ENCODE measurements at places on chromosomes 7 and 10.

GRCh38 chr10:20302033-20302432 is 485.8 kb downstream of the PLXDC2 start:
- DNase-seq = no peak

GRCh38 chr7:100567751-100568175 is 5.9 kb downstream of the SAP25 start:
- DNase-seq = no peak

DNA sequence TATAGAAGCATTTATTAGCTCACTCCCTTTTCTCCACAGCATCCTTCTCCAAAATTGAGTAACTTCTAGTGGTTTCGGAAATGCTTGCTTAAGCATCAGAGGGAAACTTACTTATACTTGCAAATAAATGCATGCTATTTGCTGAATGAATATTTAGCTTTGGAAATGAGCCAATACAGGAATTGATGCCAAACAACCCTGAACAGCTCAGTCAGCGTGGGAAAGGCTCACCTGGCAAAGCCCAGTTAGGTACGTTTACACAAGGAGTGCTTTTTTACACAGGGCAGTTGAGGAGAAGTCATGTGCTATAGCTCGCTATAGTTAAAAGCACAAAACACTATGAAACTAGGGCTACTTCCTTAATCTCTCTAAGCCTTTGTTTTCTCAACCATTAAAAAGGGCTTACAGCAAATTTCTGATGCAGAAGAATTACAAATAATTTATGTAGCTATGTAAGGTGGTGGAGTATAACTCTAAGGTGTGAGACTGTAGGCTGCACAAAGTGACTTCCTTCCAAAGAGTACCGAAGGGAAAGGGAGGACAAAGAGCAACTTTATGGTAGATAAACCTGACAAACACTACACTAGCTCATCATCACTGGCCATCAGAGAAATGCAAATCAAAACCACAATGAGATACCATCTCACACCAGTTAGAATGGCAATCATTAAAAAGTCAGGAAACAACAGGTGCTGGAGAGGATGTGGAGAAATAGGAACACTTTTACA is 498.2 kb downstream of the PHTF2 start:
- no peak for DNase-seq

- DNase-seq = no peak
Measured at GRCh38 chr10:14001298-14002040, 329.3 kb downstream of the FRMD4A start.

DNA sequence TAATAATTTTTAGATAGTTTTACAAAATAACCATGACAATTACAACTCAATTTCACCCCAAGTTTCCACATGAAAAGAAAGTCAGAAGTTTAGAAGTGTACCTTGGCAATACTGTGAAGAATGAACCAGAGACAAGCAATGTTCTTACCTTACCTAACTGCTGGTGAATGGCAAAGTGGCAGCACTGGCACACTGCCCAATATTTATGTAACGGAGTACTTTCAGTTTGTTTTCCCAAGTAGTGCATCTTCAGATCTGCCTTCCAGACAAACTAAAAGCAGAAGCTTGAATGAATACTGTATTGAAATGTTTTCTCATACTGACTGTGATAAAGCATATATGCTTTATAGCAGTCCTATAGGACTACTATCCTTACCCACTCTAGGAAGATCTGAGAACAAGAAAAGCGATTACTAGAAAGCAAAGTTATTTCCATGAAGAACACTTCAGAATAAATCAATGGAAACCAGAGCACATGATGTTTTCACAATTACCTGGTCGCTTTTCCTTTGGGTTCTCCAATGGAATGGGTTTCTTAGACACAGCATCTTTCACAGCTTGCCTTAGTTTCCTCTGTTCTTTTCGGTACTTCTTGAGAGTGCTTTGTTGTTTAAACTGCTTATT is 1.5 kb downstream of the NOC3L start:
- no peak for DNase-seq

- no peak for DNase-seq
Measured at GRCh38 chr7:133683182-133683454, 430.2 kb downstream of the EXOC4 start.
